Stimulated activated CD8-positive, alpha-beta memory T cell treated with anti-CD3 and anti-CD28 coated beads, Interleukin-12 subunit alpha, Interleukin-12 subunit beta, amount 100 ng/mL, for 4 hours (primary cell): ENCODE measurements at places on chromosomes 11 and 22.

- DNase-seq = no peak
These were observed 27.5 kb downstream of the DHCR7 start for GRCh38 chr11:71420455-71421241.

DNA sequence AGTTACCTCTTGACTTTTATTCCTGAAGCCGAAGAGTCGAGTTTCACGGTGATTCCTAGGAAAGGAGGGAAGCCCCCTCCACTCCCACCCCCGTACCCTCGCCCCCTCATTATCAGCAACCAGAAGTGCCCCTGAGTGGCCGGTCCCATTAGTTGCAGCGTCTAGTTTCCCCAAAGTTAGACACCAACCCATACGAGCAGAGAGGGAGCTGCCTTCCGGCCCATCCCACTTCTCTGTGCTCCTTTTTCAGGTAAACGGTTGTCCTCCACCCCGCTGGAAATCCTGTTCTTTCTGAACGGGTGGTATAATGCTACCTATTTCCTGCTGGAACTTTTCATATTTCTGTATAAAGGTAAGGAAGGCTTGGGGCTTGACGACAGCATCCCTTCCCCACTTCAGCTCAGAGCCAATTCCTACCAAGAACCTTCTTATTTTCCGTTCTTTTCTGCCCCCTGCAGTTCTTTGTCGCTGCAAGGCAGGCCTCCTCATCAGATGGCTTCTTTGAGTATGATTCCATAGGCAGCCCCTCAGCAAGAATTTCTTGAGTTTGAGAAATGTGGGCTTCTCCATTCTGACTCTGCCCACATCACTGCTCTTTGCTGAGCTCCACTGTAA, 701 bp downstream of the TMEM216 start:
- no peak for DNase-seq

DNA sequence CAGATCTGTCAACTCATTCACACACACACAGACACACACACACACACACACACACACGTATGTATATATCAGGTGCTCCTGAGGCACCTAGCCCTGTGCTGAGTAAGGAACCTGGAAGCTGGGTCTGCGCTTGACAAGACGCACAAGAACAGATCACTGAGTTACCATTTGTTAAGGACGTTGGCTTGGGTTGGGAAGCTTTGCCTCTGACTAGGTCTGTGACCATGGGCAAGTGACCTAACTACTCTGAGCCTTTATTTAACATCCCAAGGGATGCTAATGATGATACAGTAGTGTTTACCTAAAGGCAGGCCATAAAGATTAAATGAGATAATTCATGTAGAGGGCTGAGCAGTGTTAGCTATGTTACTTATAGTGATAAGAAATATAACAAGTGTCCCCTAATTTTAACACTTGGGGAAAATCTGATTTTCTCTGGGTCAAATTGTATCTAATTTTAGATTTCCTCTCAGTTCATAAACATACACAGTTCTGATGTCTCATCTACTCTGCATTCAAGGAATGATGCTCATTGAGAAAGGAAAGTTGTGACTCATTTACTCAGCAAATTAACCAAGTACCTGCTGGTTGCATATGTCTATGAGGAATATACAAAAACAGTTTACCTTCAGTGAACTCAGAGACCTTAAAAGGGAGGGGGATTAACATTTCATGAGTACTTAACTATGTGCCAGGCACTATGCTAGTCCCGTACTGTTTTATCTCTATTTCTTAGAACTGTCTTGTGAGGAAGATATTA, 13.6 kb downstream of the RNF185 start:
- no peak for DNase-seq

GRCh38 chr11:39247570-39248137, 2211.8 kb downstream of the LRRC4C start:
- DNase-seq = no peak

DNA sequence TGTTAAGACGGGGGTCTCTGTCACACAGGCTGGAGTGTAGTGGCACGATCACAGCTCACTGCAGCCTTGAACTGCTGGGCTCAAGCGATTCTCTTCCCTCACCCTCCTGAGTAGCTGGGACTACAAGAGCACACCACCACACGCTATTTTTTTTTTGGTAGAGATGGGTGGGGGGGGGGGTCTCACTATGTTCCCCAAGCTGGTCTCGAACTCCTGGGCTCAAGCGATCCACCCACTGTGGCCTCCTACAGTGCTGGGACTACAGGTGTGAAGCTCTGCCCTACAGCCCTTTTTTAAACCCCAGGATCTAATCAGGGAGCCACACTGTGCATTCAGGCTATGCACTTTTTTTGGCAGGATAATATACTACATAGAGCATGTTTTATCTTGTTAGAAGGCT, 1.4 kb upstream of the DHCR7 start:
- no peak for DNase-seq

- DNase-seq = no peak
These were observed 379.2 kb downstream of the SHANK2 start for GRCh38 chr11:70872955-70873735.

- DNase-seq = no peak
These were observed 915.6 kb downstream of the METTL15 start for GRCh38 chr11:29023761-29024160.

- no peak for DNase-seq
These were observed 13.2 kb downstream of the PHLDB1 start for GRCh38 chr11:118620529-118621070.

GRCh38 chr11:102280245-102280833, 36.9 kb upstream of the BIRC3 start:
- no peak for DNase-seq

- no peak for DNase-seq
These were observed 1031.1 kb downstream of the TBC1D22A start for GRCh38 chr22:47793304-47794101.
